ENCODE measurements at places on chromosomes 3 and 15. TPM values are rescaled to one million over a fixed set of nuclear protein-coding genes. Genes with fewer than 3 reads are reported as not detected.

HLTF gene
- total RNA-seq: 27.0 TPM

DNA sequence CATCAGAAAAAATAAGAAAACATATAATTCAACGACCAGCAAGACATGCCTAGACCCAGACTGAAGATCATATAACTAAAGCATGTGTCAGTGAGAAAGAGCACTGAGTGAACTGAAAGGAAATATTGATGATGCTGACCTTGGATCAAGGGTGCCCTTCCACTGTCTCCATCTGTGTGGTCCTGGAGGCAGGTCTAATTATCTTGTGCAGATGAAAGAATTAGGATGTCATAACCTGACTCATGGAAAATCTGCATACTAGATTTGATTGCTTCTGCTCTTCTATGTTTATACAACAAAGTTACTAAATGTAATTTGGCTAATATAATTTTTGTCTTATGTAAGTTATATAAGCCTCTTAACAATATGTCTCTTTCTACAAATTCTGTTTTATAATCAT, 264.6 kb upstream of the TGFBR2 start:
- H3K36me3 ChIP-seq: no peaks in the 10 kb centered on the region
- DNase-seq: no peak
- H3K27me3 ChIP-seq: no peaks in the 10 kb centered on the region
- H3K27ac ChIP-seq: no peak overlapping the region

DNA sequence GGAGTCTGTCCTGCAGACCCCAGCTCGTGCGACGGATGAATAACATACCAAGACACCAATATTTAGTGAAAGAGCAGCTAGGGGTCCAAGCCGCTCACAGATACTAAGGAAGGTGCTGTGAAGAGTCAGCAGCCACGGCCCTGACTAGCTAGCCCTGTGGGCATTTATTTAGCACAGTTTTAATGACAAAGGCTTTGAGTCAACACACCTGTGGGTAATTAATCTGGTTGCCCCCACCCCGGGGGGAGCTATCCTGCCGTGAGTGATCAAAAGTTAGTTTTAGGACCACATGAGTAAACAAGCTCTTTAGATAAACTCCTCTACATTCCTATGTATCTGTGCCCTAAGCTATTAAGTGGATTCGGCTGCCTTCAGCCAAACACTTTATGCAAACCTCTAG, 18.7 kb downstream of the CAPN3 start:
- no peak overlapping the region for H3K4me3 ChIP-seq
- no peak overlapping the region for H3K27ac ChIP-seq
- H3K4me1 ChIP-seq: no peaks in the 10 kb centered on the region
- no peaks in the 10 kb centered on the region for H3K27me3 ChIP-seq

KPNA1 gene
- 37.2 TPM for total RNA-seq

ARGFX gene
- not detected for total RNA-seq

GRCh38 chr3:97417-98258, 98.9 kb upstream of the CHL1 start:
- H3K36me3 ChIP-seq: no peaks in the 10 kb centered on the region
- H3K4me1 ChIP-seq: peaks cover 15% of the 10 kb centered on the region
- H3K27me3 ChIP-seq: no peaks in the 10 kb centered on the region
- no peak for DNase-seq

SLC28A1 gene
- total RNA-seq: 0.22 TPM

ASB14 gene
- total RNA-seq: not detected

DNA sequence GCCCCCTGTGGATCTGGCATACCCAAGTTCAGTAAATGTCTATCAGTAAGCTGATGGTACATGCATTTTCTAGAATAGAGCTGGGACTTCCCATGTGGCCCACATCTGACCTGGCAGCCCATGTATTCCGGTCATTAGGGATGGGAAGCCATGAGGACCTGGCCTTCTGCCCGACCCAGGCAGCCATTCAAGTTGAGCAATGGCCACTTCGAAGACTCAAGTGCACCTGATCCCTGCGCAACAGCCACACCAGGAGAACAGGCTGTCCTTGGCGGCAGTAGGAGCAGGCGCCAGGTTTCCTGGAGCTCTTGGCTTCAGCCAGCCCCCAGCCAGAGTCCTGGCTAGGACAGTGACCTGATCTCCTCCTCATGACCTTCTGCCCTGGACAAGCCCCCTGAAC, 14.6 kb downstream of the HEMK1 start:
- no peaks in the 10 kb centered on the region for H3K4me1 ChIP-seq
- no peak overlapping the region for H3K27ac ChIP-seq
- H3K27me3 ChIP-seq: no peaks in the 10 kb centered on the region
- peak; percentile 78 for DNase-seq
- H3K36me3 ChIP-seq: no peaks in the 10 kb centered on the region
- H3K4me3 ChIP-seq: no peak overlapping the region

BLM gene
- total RNA-seq: 9.6 TPM

GRCh38 chr3:193207290-193208273, 33.4 kb upstream of the PLAAT1 start:
- H3K27me3 ChIP-seq: no peaks in the 10 kb centered on the region
- no peak overlapping the region for H3K27ac ChIP-seq
- no peaks in the 10 kb centered on the region for H3K36me3 ChIP-seq
- H3K4me1 ChIP-seq: no peaks in the 10 kb centered on the region

GRCh38 chr15:56667517-56667916, 65.8 kb downstream of the ZNF280D start:
- no peak for DNase-seq
- peaks cover 73% of the 10 kb centered on the region for H3K36me3 ChIP-seq
- H3K4me1 ChIP-seq: no peaks in the 10 kb centered on the region

ADGRG7 gene
- total RNA-seq: 0.42 TPM

DNA sequence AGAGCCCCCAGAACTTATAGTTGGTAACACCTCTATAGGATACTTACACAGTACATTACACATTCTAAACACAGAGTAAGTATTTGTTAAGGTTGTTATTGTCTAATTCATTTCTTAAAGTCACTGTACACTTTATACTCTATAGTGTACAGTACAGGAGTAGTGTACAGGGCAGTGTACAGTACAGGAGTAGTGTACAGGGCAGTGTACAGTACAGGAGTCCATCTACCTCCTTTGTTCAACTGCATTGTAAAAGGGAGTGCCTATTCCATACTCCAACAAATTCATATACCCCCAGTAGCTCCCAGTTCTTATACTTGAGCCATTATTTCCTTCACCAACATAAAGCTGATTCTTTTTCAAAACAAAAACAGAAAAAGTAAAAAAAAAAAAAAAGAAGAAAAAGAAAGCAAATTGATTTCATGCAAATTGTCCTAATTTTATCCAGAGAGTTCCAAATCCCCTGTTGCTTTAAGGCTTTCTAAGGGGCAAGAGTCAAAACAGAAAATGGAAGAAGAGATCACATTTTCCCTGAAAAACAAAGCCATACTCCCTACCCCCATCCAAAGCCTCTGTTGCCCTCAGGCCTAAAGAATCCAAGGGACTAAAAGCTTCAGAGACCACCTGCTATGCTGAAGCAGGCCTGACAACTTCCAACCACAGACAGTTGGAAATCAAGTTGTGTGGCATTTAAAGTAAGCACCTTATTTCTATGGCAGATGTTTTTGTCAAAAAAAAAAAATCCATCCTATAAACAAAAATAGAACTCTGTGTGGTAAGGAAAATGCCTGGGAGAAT, 125.6 kb downstream of the PLCH1 start:
- H3K4me3 ChIP-seq: no peak overlapping the region
- H3K36me3 ChIP-seq: no peaks in the 10 kb centered on the region
- no peak for DNase-seq
- H3K4me1 ChIP-seq: no peaks in the 10 kb centered on the region

GRCh38 chr15:59814409-59814808, 125.3 kb upstream of the BNIP2 start:
- no peak overlapping the region for H3K4me3 ChIP-seq
- H3K27ac ChIP-seq: no peak overlapping the region
- DNase-seq: no peak
- no peaks in the 10 kb centered on the region for H3K4me1 ChIP-seq
- no peaks in the 10 kb centered on the region for H3K36me3 ChIP-seq

- no peak for DNase-seq
- no peak overlapping the region for H3K4me3 ChIP-seq
- H3K36me3 ChIP-seq: no peaks in the 10 kb centered on the region
- H3K4me1 ChIP-seq: peaks cover 3% of the 10 kb centered on the region
These were observed 27.7 kb upstream of the LPP start for GRCh38 chr3:188126276-188126675.

GRCh38 chr15:49848807-49849206, 228.0 kb downstream of the DTWD1 start:
- no peaks in the 10 kb centered on the region for H3K4me1 ChIP-seq
- no peaks in the 10 kb centered on the region for H3K27me3 ChIP-seq
- H3K4me3 ChIP-seq: no peak overlapping the region

DNA sequence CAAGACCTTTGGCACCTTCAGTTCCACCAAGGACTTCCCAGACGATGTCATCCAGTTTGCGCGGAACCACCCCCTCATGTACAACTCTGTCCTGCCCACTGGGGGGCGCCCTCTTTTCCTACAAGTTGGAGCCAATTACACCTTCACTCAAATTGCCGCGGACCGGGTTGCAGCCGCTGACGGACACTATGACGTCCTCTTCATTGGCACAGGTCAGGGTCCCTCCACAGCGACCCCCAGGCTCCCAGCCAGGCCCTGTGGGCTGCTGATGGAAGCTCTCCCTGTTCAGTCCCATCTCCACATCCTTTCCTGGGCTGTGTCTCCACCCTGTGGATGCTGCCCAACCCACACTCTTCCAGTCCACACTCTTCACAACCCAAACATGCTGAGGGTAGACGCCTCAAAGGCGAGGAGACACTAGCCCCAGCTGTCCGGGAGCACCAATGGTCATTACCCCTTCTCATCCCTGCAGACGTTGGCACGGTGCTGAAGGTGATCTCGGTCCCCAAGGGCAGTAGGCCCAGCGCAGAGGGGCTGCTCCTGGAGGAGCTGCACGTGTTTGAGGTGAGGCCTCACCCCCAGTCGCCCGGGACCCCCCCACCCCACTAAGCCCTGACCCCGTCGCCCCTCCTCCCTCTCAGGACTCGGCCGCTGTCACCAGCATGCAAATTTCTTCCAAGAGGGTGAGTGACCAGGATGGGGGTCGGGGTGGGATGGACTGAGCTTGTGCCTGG, 4.3 kb upstream of the LSMEM2 start:
- DNase-seq: peak; percentile 66
- no peaks in the 10 kb centered on the region for H3K36me3 ChIP-seq
- H3K27ac ChIP-seq: peak overlapping the region; percentile 96
- no peak overlapping the region for H3K4me3 ChIP-seq
- no peaks in the 10 kb centered on the region for H3K27me3 ChIP-seq

GRCh38 chr3:4752201-4753072, 226.8 kb upstream of the BHLHE40 start:
- H3K36me3 ChIP-seq: no peaks in the 10 kb centered on the region
- DNase-seq: no peak
- no peaks in the 10 kb centered on the region for H3K27me3 ChIP-seq
- peak overlapping the region; percentile 54 for H3K27ac ChIP-seq
- H3K4me3 ChIP-seq: no peak overlapping the region

GRCh38 chr15:48283396-48284145, 47.7 kb upstream of the DUT start:
- no peak for DNase-seq
- no peak overlapping the region for H3K4me3 ChIP-seq
- H3K36me3 ChIP-seq: no peaks in the 10 kb centered on the region
- H3K27me3 ChIP-seq: no peaks in the 10 kb centered on the region

ATR gene
- 20.8 TPM for total RNA-seq

EFHB gene
- total RNA-seq: 1.5 TPM

GHSR gene
- not detected for total RNA-seq

- H3K4me1 ChIP-seq: no peaks in the 10 kb centered on the region
- no peak overlapping the region for H3K4me3 ChIP-seq
- no peak for DNase-seq
- H3K27me3 ChIP-seq: no peaks in the 10 kb centered on the region
- H3K27ac ChIP-seq: no peak overlapping the region
- H3K36me3 ChIP-seq: no peaks in the 10 kb centered on the region
These were observed 337.3 kb upstream of the CBLB start for GRCh38 chr3:106206146-106206545.

MME gene
- 110 TPM for total RNA-seq

DNA sequence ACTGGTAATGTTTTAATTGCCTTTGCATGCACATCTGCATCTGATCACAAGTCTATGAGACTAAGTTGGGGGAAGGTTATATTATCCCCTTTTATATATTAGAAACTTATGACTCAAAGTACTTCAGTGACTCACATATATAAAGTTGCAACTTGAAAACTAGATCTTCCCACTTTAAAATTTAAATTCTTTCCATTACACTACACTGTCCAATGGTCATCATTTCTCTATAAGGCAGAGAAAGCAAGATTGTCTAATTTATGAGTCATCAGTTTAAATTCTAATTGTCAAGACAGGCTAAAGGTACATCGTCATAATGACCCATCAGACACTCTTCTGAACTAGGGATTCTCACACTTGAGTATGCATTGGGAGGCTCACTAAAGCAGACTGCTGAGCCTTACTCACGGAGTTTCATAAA, 37.9 kb downstream of the CPA3 start:
- no peaks in the 10 kb centered on the region for H3K4me1 ChIP-seq
- H3K36me3 ChIP-seq: no peaks in the 10 kb centered on the region
- no peak for DNase-seq
- H3K27me3 ChIP-seq: no peaks in the 10 kb centered on the region
- H3K27ac ChIP-seq: no peak overlapping the region
- no peak overlapping the region for H3K4me3 ChIP-seq

GRCh38 chr15:36632226-36632625, 52.8 kb downstream of the CDIN1 start:
- H3K4me1 ChIP-seq: no peaks in the 10 kb centered on the region
- no peaks in the 10 kb centered on the region for H3K27me3 ChIP-seq
- DNase-seq: no peak
- no peak overlapping the region for H3K27ac ChIP-seq

GRCh38 chr3:69567710-69568052, 171.6 kb upstream of the MITF start:
- no peak for DNase-seq
- H3K27ac ChIP-seq: no peak overlapping the region
- H3K27me3 ChIP-seq: no peaks in the 10 kb centered on the region
- no peaks in the 10 kb centered on the region for H3K36me3 ChIP-seq
- H3K4me3 ChIP-seq: no peak overlapping the region
- no peaks in the 10 kb centered on the region for H3K4me1 ChIP-seq

DNA sequence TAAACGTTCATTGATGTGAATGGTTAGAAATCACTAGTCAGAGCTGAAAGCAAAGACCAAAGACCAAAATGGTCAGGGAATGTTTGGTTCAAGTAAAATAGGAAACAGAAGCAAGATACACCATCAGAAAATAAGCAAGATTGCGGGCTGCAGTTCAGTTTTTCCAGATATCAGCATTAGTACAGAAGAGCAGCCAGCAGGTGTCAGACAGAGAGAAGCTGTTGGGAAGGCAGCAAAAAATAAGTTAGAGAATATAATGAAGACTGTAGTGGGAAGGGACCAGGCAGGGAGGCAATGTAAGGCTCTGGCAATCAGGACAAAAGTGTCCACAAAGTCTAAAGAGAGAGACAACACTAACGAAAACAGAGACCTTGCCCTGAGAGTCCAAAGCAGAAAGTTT, 639.4 kb upstream of the NAALADL2 start:
- H3K4me1 ChIP-seq: no peaks in the 10 kb centered on the region
- no peaks in the 10 kb centered on the region for H3K36me3 ChIP-seq
